Mononuclear cell (primary cell): ENCODE measurements at places on chromosomes 7 and 10. TPM values are rescaled to one million over a fixed set of nuclear protein-coding genes. Genes with fewer than 3 reads are reported as not detected.

The HPSE2 gene
- not detected for total RNA-seq

The RBP3 gene
- not detected for total RNA-seq

The VWA2 gene
- total RNA-seq = not detected

The DOCK4 gene
- 5.6 TPM for total RNA-seq

The MBLAC1 gene
- total RNA-seq = 1.5 TPM

The DDC gene
- total RNA-seq = not detected

The ADAM8 gene
- 84.9 TPM for total RNA-seq

The BNIP3 gene
- total RNA-seq = 13.5 TPM

The INA gene
- total RNA-seq = 0.10 TPM

The HECW1 gene
- under 0.01 TPM for total RNA-seq

The SH2B2 gene
- total RNA-seq = 9.2 TPM

The SMKR1 gene
- total RNA-seq = 0.31 TPM

The POMZP3 gene
- 9.2 TPM for total RNA-seq

The TMEM178B gene
- total RNA-seq = 0.10 TPM

The IL15RA gene
- 5.1 TPM for total RNA-seq

The CCL24 gene
- not detected for total RNA-seq

The CHN2 gene
- 9.9 TPM for total RNA-seq

The SORCS1 gene
- 0.10 TPM for total RNA-seq

The GRM3 gene
- not detected for total RNA-seq

The ASNS gene
- 12.1 TPM for total RNA-seq

The DENND2A gene
- total RNA-seq = not detected

The ZNF467 gene
- total RNA-seq = 6.8 TPM

The HECTD2 gene
- total RNA-seq = 1.5 TPM

The SHLD2 gene
- total RNA-seq = 30.9 TPM

The KLHDC10 gene
- 12.4 TPM for total RNA-seq

The ADRB1 gene
- total RNA-seq = 2.4 TPM

The LIPF gene
- not detected for total RNA-seq

The FAM200A gene
- 1.0 TPM for total RNA-seq

The TMEM176A gene
- 2.1 TPM for total RNA-seq

The CHAT gene
- not detected for total RNA-seq

The RSPH10B2 gene
- 0.21 TPM for total RNA-seq

The SLC39A12 gene
- not detected for total RNA-seq

The VGF gene
- total RNA-seq = not detected

The LRGUK gene
- 0.94 TPM for total RNA-seq

The SAMD8 gene
- 101 TPM for total RNA-seq

The ANXA8L1 gene
- total RNA-seq = 0.21 TPM

The CUX1 gene
- total RNA-seq = 41.1 TPM

The DYNC1I1 gene
- 0.10 TPM for total RNA-seq

The UMAD1 gene
- 8.2 TPM for total RNA-seq

The PTN gene
- total RNA-seq = not detected

The CTBP2 gene
- total RNA-seq = 6.4 TPM

The FRMD4A gene
- 0.63 TPM for total RNA-seq
